Activated CD4-positive, alpha-beta T cell treated with anti-CD3 and anti-CD28 coated beads, Interleukin-2, amount 50 U/mL, for 48 hours (primary cell): ENCODE measurements at places on chromosomes 2 and 18.

- DNase-seq = no peak
These were observed 1.9 kb downstream of the PIEZO2 start for GRCh38 chr18:11147371-11147951.

- DNase-seq = peak; percentile 49
These were observed 282.9 kb upstream of the TNP1 start for GRCh38 chr2:217142649-217143266.

DNA sequence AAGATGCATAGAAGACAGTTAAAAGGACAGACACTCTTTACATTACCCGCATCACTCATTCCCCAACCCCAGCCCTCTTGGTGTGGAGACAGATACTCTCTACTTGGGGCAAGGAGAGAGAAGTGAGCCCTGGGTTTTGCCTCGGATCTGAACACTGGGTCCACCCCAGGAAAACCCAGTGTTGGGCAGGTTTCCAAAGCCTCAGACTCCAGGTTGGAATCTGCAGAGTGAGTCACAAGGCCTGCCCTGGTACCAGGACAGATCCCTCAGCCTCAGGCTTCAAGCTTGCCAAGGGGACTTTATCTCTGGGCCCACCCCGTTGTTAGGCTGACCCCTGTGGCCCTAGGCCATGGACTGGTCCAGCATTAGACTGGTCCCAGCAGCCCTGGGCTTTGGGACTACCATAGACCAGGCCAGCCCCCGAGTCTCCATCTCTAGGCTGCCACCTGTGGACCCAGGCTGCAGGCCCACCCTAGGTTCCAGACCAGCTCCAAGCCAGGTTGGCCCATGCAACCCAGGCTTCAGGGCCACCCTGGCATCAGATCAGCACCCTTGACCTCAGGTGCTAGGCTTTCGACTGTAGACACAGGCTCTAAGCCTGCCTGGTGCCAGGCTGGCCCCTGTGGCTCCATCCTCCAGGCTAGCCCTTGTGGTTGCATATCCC, 112.8 kb downstream of the GULP1 start:
- no peak for DNase-seq

DNA sequence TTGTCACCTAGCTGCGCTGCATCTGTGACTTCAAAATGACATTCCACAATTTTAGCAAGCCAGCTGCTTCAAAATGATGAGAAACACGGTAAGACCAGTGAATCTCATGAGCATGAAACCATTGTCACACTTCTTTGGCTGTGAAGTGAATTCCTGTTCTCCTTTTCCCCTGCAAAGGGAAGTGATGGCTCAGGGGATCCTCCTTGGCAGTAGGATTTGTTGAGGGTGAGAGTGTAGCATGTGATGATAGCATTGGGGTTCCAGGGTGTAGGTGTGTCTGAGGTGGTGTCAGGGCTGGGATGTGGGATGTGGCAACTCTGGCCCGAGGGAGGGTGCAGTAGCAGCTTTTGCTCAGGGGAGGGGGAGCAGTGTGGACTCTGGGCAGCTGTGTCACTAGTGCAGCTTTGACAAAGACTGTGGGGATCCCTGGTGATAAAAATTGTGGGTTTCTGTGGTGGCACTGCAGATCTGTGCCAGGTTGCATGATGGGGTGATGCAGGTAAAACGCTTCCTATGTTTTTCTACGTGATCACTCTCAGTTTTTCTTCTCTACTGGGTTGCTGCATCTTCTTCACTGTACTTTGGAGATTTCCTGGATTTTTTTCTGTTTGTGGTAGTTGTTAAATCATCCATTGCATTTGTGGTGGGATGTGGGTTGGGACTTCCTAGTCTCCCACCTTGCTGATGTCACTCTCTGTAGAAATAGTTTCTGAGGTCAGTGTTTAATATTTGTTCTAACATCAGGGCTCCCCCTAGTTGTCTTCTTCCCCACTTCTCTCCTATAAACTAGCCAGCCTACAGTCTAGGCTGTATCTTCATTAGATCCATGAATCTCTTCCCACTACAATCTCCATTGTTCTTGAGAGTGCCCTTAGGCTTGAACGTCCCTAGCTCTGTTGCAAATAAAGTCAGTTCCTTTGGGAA, 107.0 kb downstream of the ACTR3 start:
- DNase-seq = no peak

DNA sequence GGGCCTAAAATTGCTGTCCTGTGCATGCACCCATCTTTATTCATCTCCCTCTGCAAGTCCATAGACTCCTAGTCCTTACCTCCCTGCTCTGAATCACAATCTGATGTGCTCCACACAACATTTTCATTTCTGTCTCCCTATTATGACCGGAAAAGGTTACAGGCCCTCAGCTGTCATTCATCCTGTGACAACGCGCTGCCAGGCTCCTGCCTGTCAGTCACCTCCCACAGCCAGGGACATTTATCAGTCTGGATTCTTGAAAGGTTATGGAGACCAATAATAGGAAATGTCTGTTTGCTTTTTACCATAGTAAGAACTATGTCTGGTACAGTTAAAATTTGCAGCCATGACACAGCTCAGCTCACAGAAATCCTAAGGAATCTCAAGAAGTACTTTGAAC, 197.1 kb downstream of the RDH14 start:
- DNase-seq = no peak

DNA sequence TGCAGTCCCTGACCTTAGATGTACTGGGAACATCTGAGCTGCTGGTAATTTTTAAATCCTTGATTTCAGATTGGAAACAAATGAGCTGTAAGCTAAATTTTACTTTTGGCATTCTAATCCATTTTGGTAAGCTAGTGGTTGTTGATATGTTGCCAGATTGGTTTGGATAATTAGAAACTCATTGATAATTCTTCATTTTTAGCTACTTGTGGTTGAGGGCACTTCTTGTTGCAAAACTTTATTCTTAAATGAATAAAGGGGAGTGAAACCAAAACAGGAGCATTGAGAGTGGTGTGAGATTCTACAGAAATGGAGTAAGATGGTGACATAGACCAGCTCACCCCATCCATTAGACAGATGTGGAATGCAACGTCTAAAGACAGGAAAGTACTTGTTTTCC, 64.5 kb downstream of the ITGB1BP1 start:
- DNase-seq = no peak

DNA sequence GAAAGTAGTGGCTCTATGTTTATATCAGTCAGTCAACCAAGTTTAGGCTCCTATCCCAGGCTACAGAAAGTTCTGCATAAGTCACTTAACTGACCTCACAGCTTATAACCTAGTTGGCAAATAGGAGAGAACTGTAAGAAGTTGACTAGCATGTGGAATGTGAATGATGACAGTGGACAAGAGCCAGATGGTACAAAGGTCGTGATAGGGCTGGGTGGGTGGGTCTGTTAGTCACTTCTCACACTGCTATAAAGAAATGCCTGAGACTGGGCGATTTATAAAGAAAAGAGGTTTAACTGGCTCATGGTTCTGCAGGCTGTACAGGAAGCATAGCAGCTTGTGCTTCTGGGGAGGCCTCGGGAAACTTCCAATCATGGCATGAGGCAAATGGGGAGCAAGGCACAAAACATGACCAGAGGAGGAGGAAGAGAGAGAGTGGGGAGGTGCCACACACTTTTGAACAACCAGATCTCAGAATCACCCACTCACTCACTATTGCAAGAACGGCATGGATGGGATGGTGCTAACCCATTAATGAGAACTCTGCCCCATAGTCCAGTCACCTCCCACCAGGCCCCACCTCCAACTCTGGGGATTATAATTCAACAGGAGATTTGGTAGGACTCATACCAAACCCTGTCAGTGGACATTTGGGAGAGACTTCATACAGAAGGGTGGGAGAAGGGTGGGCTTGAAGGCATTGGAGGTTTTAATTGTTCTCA, 68.8 kb downstream of the LTBP1 start:
- DNase-seq = no peak

DNA sequence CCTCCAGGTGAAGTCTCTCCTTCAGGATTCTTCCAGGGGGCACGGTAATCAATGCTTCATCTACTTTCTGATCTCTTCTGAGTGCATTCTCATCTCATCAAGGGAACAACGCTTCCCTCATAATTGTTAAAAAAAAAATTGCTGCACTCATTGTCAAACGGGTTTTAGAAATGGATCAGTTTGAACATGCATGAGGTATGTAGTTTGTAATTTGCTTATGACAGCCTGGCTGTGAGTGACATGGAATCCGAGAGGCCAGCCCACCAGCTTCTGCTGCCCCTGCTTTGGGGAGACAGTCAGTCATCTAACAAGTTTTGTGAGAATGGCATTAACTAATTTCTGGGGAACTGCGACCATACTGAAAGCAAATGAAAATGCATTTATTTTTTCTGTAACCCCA, 791.9 kb upstream of the SOX11 start:
- no peak for DNase-seq

DNA sequence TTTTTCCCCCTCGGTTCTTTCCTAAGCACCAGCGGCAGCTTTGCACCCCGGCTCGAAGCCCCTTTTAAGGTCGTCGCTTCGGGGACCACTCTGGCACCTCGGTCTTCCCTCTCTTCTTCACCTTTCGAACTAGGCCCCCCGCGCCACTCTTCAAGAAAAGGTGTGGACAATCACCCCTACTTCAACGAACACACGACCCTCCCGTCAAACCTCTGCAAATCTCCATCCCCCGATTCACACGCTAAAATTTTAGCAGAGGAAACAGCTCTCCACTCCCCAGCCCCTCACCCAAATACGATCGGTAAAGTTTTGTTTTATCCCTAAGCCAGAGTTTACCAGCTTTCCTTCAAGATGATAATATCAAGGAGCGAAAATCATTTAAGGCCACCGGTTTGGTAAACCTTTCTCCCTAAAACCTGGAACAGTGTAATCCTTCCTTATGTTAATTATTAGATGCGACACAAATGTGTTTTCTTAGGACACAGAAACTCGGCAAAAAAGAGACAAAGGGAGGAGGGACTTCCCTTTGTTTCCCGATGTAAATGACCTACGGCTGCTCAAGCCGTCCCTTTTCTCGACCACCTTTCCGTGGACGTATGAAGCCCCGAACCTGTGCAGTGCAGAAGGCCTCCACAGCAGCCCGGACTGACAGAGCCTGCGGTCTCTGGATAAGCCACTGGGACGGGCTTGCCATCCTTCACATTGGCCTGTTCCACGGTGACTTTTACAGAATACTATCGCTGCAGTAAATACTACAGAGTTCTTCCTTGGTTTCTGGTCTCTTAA, 85.2 kb downstream of the RBMS1 start:
- DNase-seq = no peak

DNA sequence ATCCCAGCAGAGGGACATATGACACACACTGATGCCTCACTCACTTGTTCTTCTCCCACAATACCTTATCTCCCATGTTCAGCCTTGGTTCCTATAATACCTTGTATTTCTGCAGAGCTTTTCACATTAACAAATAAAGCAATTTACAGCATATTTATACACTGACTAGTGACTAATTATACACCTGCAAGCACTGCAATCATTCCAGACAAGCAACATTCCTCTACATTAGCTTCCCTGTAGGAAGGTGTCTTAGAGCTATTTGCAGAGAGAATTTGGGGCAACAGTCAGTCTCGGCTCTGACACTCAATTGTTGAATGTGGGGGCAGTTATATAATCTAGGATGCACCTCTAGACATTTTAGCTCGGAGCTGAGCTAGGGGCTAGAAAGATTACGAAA, 9.5 kb upstream of the INSIG2 start:
- DNase-seq = no peak

DNA sequence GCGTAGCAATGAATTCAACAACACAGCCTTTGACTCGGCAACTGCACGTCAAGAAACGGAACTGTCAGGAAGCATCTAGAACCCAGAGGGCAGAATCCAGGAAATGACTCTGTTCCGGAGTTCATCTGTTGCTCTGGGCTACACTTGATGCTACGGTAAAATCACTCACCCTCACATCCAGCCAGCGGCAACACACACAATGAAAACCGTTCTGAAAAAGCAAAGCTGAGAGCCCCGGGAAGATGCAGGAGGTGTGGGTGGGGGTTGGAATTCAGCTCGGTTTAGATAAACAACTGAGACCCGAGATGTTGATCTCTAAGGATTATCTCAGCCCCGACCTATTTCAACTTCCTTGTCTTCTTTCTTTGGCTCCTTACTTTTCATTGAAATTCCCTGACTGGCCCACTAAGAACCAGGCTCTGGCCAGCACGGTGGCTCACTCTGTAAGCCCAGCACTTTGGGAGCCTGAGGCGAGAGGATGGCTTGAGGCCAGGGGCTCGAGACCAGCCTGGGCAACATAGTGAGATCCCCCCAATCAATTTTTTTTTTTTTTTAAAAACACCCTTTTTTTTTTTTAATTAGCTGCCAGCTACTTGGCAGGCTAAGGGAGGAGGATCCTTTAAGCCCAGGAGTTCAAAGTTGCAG, 13.3 kb upstream of the RAB17 start:
- peak; percentile 26 for DNase-seq

DNA sequence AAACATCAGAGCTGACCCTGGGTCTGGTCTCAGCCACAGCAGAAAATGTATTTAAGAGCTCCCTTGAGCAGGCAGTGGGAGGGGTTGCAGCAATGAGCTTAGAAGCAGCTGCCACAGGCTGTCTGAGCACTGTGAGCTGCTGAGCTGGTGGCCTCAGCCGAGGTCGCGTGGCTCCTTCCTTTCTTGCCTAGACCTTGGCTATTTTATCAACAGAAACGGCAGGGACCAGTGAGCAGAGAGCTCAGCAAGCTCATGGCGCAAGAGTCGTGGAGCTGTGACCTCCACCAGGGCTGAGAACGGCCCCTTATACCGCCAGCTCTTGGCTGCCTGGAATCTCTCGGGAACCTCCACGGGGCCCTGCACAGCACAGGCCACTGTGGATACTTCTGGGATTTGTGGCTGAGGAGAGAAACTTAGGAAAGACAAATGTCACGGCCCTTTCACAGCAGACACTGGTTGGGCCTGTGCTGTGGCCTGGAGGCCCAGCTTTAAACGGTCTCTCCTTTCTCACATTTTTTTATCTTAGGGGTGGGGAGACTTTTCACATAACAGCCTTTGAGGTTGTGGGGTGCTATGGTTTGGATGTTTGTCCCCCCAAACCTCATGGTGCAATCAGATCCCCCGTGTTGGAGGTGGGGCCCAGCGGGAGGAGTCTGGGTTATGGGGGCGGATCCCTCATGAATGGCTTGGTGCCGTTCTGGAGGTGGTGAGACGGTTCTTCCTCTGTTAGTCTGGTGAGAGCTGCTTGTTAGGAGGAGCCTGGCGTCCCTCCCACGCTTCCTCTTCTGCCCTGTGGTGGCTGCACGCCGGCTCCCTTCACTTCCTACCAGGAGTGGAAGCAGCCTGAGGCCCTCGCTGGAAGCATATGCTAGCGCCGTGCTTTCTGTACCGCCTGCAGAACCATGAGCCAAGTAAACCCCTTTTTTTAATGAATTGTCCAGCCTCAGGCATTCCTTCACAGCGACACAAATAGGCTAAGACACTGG, 1.7 kb downstream of the ALLC start:
- DNase-seq = no peak

GRCh38 chr2:107325981-107326786, 440.2 kb upstream of the ST6GAL2 start:
- no peak for DNase-seq

- no peak for DNase-seq
These were observed 398.7 kb downstream of the DSEL start for GRCh38 chr18:67117804-67118203.

GRCh38 chr18:42689310-42689709, 426.2 kb downstream of the RIT2 start:
- no peak for DNase-seq

GRCh38 chr2:128280901-128281321, 37.8 kb downstream of the HS6ST1 start:
- DNase-seq = no peak

GRCh38 chr2:111099402-111099801, 21.3 kb upstream of the BCL2L11 start:
- no peak for DNase-seq
